ENCODE measurements at places on chromosomes 3 and 15.

GRCh38 chr15:39670687-39671086 lies 89.8 kb downstream of the THBS1 start:
- no peak for DNase-seq

DNA sequence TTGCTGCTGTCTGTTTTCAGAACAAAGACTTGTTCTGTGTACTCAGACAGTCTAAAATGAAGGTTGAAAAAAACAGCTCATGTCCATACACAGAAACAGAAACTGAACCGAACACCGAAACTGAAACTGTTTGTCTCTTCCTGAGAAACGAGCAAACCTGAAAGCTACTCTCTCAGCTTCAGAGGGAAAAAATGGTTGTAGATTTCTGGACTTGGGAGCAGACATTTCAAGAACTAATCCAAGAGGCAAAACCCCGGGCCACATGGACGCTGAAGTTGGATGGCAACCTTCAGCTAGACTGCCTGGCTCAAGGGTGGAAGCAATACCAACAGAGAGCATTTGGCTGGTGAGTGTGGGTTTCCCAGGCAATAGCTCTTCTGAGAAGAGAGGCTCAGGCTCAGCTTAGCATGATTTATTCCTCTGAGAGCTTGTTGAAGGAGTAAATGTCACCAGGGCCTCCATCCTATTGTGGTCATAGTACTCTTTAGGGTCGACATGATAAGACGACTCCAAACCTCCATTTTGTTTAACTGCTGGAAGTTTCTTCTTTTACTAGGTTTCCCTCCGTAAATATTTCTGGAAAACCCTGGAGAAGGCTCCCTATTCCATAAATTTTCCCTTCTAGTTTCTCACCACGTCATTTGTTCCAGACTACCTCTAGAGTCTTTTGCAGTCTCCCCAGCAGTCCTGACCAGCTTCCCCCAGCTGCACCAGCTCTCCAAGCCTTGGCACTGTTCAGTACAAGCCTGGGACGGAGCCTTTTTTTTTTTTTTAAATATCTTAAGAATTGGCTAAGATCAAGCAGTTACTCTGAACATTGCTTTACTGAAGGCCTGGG lies at the start of gene RTP4:
Gene RTP4 (plus strand): TSS at position 135 of the 838 bp plus-strand sequence. CDS start 57 bp downstream, at position 192.
- DNase-seq: peak; percentile 8

DNA sequence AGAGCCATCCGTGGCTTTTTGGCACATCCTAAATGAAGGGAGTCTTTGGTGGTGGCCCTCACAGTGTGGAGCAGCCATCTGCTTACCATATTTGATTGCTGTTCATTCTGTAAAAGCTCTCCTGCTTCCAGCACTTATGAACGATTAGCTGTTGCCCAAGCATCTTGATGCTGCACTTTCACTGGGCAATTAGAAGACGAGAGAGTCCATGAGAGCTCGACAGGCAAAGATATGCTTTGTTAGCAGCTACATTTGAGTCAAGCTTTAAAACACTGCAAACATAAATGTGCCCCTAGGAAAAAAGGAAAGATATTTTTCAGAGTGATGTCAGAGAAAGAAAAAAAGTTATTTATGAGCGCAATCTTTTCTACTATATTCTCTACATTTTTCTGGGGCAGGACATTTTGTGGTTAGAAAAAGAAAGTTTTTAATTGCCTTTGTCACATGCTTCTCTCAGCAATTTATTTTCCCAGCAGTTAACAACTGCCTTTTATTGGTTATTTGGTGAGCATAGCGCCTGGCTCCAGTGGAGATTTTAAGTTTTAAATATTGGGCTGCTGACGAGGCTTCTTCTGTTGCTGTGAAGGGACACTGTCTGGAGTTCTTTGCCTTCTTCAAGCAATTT lies 468.4 kb downstream of the C3orf38 start:
- peak; percentile 8 for DNase-seq

- DNase-seq: no peak
Observed at GRCh38 chr3:159945930-159946329, 42.7 kb upstream of the IL12A start.

- DNase-seq: no peak
Observed at GRCh38 chr3:61463191-61463590, 98.2 kb upstream of the PTPRG start.

- DNase-seq: no peak
Observed at GRCh38 chr15:23403550-23403949, 43.5 kb downstream of the GOLGA6L2 start.

DNA sequence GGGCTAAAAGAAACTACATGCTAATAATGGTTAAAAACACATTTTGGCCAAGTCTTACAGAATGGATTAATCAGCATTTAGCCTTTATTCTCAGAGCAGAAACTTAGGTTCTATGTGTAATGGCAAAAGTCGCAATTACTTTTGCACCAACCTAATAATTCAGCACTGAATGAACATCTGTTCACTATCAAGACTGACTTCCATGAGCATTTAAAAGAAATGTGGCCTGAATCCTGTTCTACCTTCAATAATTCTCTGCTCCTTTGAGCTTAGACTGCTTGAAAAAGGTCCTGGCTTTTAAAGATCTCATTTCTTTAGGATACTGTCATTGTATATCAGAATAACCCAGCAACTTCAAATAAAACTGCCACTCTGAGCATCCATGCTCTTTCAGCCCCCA lies 145.9 kb downstream of the PDZRN3 start:
- DNase-seq: no peak

GRCh38 chr15:22881739-22882440 lies 43.4 kb downstream of the NIPA2 start:
- no peak for DNase-seq

GRCh38 chr3:100268156-100268555 lies 7.4 kb downstream of the TBC1D23 start:
- DNase-seq: peak; percentile 20

DNA sequence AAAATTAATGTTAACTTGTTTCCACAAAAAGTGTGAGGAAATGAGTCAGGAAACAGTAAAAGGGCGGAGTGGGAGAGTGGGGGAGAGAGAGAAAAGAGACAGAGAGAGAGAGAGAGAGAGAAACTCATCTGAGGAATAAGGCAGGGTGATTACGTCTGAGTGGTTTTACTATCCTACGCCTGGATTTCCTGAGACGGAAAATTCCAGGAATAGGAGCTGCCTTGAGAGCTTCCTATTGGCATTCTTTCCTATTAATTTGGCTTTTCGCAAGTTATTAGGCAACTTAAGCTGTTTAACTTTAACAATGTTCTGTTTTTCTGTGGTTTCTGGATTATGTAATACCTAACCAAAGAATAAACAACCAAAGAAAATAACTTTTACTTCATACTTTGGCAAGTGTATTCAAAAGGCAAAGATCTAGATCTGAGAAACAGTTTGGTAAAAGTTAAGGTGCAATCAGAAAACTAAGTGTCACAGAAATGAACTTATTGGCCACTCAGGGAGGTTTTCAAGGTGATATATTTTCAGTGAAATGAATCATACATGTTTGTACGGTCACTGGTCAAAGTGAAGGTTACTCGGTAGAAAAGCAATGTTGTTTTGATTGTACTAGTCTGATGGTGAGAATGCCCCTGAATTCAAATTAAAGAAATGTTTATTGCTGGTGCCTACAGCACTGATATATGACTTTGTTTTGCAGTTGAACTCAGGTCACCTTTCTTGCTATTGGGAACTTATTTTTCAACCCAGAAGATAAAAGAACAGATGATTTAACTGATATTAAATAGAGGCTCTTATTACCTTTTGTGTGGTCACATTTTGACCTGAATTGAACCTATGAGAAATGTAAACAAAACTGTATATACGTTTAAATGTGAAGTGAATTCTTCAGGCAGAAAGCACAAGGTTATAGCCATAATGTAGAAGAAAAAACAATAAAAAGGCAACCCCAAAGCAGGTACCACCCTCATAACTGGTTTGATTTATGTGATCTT lies 39.9 kb upstream of the TNFSF10 start:
- peak; percentile 88 for DNase-seq

All from fibroblast of skin of right quadriceps (primary cell).